ENCODE measurements at places on chromosomes 13 and 19. TPM values are rescaled to one million over a fixed set of nuclear protein-coding genes. Genes with fewer than 3 reads are reported as not detected.

GRCh38 chr13:110119935-110120905, 186.7 kb downstream of the COL4A1 start:
- no peak for DNase-seq

- peak; percentile 39 for DNase-seq
These were observed 215.2 kb downstream of the NBEA start for GRCh38 chr13:35157143-35157755.

GRCh38 chr19:31141301-31141700, 207.9 kb downstream of the TSHZ3 start:
- DNase-seq, result no peak

DNA sequence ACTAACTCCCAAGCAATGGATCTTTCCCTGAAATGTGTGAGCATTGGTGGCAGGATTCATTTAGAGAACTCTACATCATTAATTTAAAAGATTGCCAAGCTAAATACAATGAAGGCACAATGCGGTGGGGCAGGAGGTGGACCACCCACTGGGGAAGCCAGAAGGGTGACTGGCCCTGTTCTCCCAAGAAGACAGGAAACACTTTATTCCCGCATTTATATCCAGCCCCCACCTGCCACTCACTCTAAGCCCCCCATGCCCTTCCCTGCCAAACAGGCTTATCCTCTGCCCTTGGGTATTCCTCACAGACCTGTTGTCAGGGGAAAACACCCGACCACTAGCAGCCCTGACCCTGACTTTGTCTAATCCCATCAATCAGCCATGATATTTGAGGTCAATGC, 189.1 kb upstream of the UBL3 start:
- DNase-seq, result no peak

- DNase-seq, result peak; percentile 20
These were observed 234.3 kb downstream of the LMO7 start for GRCh38 chr13:75870397-75870903.

GRCh38 chr13:54934121-54934520, 1905.5 kb downstream of the OLFM4 start:
- DNase-seq, result no peak

GRCh38 chr19:1441677-1442438, 3.7 kb downstream of the RPS15 start:
- no peak for DNase-seq

DNA sequence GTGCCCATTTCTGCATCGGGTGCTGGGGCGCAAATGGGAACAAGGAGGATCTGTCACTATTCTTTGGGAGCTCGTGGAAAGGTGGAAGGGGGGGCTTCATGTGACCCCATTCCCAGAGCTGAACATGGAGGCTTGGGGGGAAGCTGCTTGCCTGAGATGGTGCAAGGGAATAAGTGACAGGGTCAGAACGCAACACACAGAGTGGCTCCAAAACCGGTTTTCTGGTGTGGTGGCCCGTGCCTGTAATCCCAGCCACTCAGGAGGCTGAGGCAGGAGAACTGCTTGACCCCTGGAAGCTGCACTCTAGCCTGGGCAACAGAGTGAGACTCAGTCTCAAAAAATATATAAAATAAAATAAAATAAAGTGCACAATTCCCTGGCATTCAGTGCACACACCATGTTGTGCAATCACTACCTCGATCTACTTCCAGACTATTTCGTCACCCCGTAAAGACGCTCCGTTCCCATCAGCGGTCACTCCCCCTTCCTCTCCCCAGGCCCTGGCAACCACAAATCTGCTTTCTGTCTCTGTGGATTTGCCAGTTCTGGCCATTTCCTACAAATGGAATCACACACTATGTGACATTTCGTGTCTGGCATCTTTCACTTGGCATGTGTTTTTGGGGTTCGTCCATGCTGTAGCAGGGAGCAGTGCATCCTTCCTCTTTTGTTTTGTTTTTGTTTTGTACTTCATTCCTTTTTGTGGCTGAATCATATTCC, 18.2 kb upstream of the COMP start:
- DNase-seq, result no peak

DNA sequence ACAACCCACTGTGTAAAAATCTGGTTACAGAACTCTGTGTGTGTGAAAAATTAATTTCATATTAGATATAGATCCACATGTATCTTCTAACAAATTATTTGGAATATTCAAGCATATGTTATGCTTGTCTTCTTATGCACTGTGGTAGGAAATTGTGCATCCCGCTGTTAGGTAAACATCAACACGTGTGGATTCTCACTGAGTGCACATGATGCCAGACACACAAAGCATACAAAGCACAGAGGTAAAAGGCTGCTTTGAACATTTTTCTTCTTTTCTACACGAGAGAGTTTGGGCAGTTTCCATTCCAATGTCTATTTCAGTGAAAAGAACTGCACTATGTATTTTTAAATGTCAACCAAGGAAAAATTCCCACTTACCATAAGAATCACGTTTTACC, 354.9 kb downstream of the PCDH9 start:
- DNase-seq, result no peak

DNA sequence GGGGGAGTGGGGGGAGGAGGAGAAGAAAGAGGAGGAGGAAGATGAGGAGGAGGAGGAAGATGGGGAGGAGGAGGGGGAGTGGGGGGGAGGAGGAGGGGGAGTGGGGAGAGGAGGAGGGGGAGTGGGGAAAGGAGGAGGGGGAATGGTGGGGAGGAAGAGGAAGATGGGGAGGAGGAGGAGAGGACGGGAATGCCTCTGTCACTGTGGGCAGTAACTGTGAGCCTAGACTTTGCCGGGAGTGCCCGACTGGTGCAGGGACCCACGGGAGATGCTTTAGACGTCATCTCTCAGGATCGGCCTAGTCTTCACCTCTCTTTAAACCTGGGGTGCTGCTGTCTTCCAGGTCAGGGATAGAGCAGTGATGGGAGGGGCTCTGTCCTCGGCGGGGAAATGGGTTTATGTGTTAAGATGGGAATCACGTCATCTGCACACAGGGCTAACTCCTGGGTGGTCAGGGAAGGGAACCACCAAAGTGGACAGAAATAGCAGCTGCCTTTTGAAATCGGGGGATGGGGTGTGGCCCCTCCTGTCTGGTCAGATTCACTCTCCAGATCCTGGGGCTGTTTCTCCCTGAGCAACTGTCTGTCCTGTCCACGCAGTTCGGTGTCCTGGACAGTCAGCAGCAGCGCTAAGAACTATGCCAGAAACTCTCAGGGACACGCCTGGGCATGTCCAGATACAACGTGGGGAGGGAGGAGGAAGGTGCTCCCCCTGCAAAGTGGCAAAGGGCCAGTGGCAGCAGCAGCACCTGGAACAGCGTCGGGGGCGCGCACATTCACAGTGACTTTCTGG, 26.9 kb downstream of the GAS6 start:
- DNase-seq, result no peak

DNA sequence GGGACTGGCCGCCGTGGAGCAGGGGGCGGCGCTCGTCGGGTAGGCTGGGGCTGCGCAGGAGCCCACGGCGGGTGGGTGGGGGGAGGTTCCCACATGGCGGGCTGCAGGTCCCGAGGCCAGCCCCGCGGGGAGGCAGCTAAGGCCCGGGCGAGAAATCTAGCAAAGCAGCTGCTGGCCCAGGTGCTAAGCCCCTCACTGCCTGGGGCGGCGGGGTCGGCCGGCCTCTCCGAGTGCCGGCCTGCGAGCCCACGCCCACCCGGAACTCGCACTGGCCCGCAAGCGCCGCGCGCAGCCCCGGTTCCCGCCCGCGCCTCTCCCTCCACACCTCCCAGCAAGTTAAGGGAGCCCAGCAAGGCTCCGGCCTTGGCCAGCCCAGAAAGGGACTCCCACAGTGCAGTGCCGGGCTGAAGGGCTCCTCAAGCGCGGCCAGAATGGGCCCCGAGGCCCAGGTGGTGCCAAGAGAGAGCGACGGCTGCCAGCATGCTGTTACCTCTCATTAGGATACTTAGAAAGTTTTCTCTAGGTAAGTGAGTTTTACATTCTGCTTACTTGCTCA, 1463.5 kb upstream of the MIR17HG start:
- no peak for DNase-seq

DNA sequence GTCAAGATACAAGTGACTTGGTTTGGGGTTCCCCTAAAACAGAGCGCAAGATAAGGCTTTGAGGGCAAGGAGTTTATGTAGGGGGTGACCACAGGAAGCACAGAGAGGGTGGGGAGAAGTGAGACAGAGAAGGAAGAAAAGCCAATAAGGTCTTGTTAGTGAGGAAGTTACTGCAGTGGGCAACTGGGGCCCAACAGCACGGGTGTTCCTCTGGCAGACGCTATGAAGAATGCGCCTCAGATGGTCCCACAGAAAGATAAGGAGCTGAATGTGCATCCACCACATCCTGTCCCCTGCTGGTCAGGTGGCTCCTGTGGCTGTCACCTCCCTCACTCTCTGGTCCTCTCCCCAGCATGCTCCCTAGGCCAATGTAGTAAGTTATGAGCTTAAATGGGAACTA, 333.5 kb downstream of the TSHZ3 start:
- DNase-seq, result no peak

DNA sequence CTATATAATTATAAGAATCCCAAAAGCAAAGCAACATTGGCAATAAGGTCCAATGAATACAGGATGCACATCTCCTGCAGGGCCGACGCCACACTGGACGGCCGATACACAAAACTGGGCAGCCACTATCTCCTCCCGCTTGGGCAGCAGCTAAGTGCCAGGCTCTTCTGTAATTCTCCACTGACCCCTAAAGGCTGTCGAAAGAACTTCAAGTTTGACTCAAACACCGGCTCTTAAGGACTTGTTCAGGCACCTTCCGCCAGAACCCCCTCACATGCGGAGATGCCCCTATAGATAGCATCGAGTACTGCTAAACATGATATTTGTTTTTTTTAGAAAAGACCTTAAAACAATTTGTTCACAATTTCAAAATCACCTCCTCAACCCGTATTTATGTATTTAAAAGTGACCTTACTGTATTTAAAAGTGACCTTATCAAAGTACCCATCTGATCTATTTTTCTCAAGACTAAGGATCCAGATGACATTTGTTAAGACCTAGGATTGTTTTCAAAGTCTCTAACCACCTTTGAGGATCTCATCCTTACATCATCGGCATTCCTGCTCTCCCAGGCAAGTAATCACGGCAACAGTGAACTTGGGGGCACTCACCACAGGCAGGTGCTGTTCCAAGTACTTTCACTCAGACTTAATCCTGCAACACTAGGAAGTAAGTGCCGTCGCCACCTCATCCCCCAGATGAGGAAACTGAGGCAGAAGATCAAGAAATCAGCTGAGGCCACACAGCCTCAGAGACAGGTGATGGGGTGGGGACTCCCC, 77.8 kb downstream of the TUBGCP3 start:
- peak; percentile 33 for DNase-seq

GRCh38 chr13:30340331-30341250, 33.2 kb upstream of the KATNAL1 start:
- DNase-seq, result no peak

- no peak for DNase-seq
These were observed 9.3 kb upstream of the SYT5 start for GRCh38 chr19:55189403-55189835.

DNA sequence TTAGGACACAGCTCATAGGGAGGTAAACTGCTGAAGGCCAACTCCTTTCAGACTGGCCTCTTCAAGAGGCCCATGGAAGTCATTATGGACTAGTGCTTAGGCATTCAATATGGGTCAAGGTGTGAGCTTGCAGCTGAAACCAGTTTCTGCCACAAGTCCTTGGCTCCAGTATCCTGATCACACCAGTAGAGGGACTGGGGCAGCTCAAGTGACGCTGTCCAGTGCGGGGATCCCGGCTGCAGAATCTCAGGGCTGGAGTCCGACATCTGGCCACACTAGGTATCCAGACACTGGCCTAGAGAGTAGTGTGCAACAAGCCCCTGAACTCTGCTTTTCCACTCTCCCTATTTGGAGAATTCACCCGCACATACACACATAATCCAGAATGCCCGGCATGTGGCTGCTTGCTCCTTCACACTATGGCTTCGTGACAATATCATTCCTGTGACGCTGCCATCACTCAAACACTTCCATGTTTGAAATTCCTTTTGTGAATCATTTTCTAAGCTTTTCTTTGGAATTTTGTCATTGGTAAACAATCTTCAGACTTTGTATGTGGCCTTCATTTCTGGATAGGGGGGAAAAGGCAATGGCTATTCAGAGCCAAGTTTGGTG, 425.1 kb downstream of the EFNB2 start:
- no peak for DNase-seq

GRCh38 chr13:94623316-94623715, 21.7 kb downstream of the GPR180 start:
- no peak for DNase-seq

DNA sequence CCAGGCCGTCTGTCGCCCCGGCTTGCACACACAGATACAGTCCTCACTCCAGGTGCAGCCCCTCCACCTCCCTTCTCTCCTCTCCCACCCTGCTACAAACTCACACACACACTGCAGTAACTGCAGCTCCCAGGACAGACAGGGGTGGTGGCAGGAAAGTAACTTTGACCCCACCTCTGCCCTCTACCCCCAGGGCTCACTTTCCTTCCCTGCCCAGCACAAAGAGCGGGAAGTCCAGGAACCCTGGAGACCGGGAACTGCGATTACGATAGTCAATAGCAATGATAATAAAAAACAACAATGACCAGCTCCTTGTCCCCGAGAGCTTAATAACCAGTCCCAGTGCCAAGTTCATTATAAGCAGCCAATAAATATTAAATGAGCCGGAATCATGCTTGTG, at the start of gene CEACAM20:
Gene CEACAM20 (minus strand): TSS at position 140 of the 400 bp plus-strand sequence. CDS start 166 bp downstream, outside the sequence.
- no peak for DNase-seq

- no peak for DNase-seq
These were observed 398.9 kb downstream of the IRS2 start for GRCh38 chr13:109387471-109387870.

DNA sequence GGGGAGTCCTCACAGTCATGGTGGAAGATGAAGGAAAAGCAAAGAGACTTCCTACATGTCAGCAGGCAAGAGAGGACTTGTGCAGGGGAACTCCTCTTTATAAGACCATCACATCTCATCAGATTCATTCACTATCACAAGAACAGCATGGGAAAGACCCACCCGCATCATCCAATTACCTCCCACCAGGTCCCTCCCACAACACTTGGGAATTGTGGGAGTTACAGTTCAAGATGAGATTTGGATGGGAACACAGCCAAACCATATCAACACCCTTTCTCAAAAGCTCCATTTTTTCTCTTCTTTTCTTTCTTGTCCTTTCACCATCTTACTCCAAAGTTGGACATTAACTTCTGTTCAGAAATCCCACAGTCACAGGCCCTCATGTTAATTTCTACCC, 4.7 kb upstream of the LRP3 start:
- no peak for DNase-seq

SYNE4 gene
- 0.30 TPM for total RNA-seq

NAPSA gene
- 0.96 TPM for total RNA-seq

HCN2 gene
- 0.84 TPM for total RNA-seq

ZFP82 gene
- 19.0 TPM for total RNA-seq

GPC6 gene
- total RNA-seq, result 13.4 TPM

Data from neural crest cell (in vitro differentiated cells).